ENCODE measurements at places on chromosomes 12 and 14.

- no peak for DNase-seq
These were observed 287.1 kb upstream of the G2E3 start for GRCh38 chr14:30271811-30272323.

- DNase-seq, result peak; percentile 45
These were observed 100.5 kb downstream of the TSPAN8 start for GRCh38 chr12:71057330-71057729.

DNA sequence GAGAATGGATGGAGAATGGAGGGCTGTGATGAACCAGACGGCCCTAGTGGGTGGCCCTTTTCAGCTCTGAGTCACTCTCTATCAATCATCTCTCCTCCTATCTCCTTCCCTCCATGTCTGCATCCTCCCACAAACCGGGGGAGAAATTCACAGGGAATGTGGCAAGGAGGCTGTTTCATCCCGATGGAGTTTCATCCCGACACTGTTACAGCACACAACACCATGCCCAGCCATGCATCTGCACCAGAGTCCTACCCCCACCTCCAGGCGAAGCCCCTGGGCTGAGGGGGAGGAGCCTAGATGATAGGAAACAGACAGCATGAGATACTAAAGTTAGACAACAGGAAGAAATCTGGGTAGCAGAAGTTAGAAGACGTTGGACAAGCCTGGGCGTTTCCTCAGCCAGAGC, 20.8 kb downstream of the SLC8B1 start:
- peak; percentile 74 for DNase-seq

DNA sequence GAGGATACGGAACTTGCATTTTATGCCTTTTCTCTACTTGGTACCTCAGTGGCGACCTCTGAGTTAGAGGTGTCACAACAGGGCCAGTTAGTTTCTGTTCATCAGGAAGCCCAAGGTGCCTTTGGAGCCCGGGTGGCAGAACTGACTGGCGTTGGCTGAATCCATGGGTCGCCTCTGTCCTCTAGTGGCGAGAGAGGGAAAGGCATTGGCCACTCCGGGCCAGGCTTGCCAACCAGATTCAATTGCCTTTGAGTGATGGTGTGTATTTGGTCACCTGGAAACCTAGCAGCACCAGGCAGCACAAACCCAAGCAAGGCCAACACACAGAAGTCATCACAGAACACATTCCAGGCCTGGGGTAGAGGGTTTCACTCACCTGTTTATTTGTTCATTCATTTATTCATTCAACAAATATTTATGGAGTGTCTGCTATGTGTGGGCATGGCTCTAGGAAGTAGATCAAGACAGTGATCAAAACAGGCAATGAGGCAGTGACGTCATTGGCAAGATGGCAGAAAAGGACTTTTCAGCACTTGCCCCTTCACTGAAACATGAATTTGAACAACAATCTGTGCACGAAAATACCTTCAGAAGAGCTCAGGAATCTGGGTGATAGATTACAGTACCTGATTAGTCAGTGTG, 40.5 kb upstream of the KCNA5 start:
- DNase-seq, result peak; percentile 58

GRCh38 chr14:79246173-79246572, 965.1 kb downstream of the DIO2 start:
- DNase-seq, result no peak

DNA sequence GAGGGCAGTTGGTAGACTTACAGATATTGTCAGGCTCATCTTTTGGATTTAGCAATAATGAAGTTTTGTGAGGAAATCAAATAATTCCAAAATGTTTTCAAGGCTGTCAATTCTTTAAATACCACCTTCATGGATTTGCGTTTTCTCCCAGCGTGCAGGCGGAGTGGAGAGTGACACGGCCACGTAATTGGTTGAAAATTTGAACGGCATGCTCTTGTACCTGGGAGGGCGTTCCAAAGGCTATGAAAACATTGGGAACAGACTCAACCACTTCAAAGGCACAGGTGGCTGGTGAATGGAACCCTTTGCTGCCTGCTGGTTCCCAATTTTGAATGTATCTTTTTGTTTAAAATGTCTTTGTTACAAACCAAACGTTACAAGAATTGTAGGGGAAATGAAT, 12.4 kb downstream of the SMIM41 start:
- no peak for DNase-seq

GRCh38 chr14:33052943-33053342, 114.3 kb downstream of the NPAS3 start:
- no peak for DNase-seq

- no peak for DNase-seq
These were observed 363.4 kb upstream of the GARIN6 start for GRCh38 chr12:99284161-99284560.

- no peak for DNase-seq
These were observed 2.4 kb downstream of the SLC11A2 start for GRCh38 chr12:51023625-51024382.

DNA sequence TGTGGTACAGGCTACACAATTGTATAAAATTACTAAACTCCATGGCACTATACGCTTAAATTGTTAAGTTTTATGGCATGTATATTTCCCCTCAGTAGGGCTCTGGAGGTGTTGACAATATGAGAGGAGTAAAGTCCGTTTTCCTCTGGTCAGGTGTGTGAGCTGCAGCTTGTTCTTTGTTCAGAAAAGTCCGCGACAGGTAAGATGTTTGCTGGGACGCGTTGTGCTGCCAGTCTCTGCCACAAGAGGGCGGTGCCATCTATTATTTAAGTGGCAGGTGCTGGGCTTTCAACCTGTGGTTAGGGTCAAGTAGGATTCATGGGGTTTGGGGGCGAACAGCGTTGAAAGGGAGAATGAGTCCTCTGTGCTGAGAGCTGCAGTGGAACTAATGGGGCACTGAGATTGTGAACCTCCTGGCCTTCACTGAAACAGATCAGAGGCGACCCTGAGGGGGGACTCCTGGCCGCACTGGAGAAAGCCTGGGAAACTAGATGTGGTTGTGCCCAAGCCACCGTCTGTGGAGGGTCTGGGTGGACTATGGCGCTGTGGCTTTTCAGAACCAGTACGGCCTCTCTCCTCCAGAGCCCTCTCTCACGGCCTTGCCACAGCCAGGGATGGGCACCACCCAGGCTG, 179.0 kb downstream of the SLC15A4 start:
- DNase-seq, result no peak

GRCh38 chr12:102685841-102686240, 205.5 kb upstream of the IGF1 start:
- no peak for DNase-seq

DNA sequence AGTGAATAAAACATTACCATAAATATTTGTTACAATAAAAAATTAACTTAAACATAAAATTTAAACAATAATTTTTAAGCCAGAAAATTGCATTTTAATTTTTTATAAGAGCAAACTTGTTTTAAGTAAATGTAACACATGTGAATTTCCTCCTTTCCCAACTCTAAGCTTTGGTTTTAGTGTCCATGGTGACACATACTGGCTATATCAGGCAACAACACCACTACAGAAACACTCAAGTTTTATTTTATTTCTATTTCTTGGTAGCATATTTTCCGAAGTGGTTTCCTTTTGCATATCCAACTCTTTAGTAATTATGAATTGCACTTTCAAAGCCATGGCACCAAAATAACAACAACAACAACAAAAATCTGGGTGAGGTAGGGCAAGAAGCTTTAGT, 2.2 kb downstream of the NELL2 start:
- DNase-seq, result no peak

DNA sequence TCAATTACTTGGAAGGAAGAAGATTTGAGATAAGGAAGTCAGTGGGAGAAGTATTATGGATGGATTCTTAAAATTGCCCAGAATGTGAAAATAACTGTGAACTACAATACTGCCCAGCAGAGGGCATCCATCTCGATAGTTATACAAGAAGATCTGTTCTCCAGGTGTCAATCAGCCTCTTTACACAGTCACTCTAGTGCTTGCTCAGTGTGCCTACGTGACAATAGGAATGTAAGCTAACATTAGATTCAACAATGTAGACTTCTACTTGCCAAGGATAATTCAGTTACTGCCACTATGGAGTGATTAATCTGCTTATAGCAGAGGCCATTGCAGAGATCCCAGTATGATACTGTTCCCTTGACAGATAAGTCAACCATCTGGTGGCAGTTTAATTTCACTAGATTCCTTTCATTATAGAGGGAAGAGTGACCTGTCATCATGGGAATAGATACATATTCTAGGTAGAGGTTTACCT, 10.6 kb upstream of the MAP4K5 start:
- peak; percentile 55 for DNase-seq
